OCI-M1 (cell line): ENCODE measurements at places on chromosomes 3 and 15.

- DNase-seq, result no peak
Measured at GRCh38 chr15:59792359-59792758, 103.2 kb upstream of the BNIP2 start.

DNA sequence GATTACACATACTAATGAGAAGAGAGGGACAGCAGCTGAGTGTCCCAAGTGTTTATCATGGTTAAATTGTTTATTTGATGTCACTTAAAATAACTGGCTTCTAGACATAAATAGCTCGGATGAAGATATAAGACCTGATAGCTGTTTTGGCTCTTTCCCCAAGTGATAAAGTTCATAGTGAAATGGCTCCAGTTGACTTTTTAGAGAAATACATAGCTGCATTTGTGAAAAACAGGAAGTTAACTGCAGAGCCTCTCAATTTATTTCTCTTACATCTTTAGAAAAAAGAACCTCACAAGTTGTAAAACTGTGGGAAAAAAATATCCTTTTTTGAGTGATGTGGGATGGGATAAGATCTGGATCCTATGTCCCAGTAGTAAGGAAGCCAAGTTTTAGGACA is 332.9 kb upstream of the RASGRP1 start:
- no peak for DNase-seq

DNA sequence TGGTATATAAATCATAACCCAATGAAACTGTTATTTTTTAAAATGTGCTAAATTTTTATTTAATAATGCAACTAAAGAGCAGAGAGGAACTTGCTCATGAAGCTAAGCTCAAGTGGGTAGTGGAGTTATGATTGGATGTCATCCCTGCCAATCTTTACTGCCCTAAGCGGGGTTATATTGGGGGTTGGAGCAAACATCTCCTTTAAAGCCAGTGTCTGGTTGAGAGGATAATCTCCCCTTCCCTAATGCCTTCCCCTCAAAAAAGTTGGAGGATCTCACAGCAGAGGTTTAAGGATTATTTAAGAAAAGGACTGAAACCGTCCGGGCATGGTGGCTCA is 32.1 kb upstream of the CLASP2 start:
- no peak for DNase-seq

DNA sequence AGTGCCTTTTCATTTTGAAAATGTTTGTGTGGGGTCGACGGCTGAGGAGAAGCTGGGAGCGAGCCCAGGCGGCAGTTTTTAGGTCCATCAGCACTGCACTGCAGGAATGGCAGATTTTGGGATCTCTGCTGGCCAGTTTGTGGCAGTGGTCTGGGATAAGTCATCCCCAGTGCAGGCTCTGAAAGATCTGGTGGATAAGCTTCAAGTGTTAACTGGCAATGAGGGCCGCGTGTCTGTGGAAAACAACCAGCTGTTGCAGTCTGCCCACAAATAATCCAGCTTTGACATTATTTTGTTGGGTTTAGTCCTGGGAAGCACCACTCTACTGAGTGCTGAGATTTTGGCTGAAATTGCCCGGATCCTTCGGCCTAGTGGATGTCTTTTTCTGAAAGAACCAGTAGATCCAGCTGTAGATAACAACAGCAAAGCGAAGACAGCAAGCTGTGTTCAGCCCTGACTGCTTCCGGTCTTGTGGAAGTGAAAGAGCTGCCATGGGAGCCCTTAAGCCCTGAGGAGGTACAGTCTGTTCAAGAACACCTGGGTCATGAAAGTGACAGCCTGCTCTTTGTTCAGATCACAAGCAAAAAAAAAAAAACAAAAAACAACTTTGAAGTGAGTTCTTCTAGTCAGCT is 13.1 kb upstream of the ANP32A start:
- DNase-seq, result no peak

- DNase-seq, result peak; percentile 32
Measured at GRCh38 chr3:168272343-168272985, 176.7 kb upstream of the GOLIM4 start.

GRCh38 chr3:123385001-123385401 is 63.9 kb downstream of the ADCY5 start:
- no peak for DNase-seq

GRCh38 chr3:185648396-185648795 is 62.3 kb downstream of the SENP2 start:
- DNase-seq, result no peak

- peak; percentile 88 for DNase-seq
Measured at GRCh38 chr3:120678331-120678947, 3.6 kb downstream of the HGD start.

- peak; percentile 53 for DNase-seq
Measured at GRCh38 chr3:43960448-43960840, 269.7 kb downstream of the ABHD5 start.

DNA sequence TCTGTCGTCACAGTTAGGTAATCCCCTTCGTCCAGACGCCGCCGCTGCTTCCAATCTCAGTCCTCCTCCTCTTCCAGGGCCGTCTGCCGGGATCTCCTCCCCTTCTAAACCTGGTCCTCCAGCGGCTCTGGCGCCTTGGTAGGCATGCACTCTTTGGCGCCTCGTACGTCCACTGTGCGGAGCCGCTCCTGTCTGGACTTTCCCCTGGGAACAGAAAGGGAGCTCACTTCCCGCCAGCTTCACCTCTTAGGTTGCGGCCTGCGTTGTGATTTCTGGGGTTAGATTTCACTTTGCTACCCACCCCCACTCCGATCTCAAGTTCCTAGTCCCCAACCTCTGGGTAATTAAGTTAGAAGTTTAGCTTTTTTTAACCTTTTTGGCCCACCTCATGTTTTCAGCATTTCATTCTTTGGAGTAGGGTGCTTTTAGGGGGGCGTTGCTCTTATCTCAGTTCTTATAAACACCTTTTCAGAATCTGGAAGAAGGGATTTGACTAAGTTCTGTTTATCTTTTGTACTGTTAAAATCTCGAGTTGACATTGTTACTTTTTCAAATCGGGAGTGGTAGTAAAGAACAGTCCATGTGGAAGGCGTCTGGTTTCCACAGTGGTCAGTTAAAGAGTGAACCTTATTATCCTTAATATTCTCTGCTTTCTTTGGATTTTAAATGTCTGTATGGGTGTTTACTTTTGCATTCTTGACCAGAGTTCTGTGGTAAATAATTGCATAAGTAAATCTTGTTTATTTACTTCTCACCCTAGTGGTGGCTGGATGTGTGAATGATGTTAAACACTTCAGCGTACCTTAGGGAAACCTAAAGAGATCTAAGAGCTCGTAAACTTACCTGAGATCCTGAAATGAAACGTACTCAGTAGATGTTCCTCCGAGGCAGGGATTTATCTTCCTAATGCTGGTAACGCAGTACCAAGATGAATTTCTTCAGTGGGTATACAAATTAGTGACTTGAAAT is 611 bp downstream of the CTDSPL2 start:
- peak; percentile 76 for DNase-seq

DNA sequence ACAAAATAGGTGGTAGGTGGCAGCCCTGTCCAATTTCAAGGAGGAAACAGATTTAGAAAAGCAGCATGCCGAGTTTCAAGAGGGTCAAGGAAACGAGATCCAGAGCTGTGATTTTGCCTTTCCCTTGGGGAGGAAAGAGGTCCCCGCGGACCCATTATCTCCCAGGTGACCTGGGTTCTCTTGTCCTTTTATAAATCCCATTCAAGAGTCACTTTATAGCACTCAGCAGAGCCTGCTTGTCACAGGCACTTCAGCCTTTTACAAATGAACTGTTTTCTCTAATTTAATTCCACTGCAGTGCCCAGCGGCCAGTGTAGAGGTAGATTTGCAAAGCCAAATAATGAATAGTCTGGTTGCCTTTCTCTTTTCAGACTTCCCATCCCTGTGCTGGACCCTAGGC is 99.9 kb downstream of the CD47 start:
- DNase-seq, result no peak

- DNase-seq, result no peak
Measured at GRCh38 chr15:57522148-57522547, 69.6 kb upstream of the MYZAP start.

- no peak for DNase-seq
Measured at GRCh38 chr3:40878464-40878905, 320.8 kb upstream of the CTNNB1 start.

DNA sequence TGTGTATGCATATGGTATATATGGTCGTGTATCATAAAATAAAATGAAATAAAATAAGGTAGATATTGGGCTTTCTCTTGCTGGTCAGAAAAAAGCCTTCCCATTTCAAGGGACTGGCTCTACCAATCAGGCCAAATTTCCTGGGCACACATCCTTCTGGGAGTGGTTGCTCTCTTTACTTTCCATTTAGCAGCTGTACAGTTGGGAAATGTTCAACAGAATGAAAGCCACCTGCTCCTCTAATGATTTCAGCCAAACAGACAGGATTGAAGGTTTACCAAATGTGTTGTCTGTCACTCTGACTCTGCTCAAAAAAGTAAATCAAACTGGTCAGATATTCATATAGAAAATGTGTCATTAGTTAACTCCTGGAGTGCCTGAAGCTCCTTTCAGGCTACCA is 380.4 kb downstream of the ROBO2 start:
- no peak for DNase-seq

GRCh38 chr3:16251316-16252085 is 13.2 kb downstream of the DPH3 start:
- no peak for DNase-seq

DNA sequence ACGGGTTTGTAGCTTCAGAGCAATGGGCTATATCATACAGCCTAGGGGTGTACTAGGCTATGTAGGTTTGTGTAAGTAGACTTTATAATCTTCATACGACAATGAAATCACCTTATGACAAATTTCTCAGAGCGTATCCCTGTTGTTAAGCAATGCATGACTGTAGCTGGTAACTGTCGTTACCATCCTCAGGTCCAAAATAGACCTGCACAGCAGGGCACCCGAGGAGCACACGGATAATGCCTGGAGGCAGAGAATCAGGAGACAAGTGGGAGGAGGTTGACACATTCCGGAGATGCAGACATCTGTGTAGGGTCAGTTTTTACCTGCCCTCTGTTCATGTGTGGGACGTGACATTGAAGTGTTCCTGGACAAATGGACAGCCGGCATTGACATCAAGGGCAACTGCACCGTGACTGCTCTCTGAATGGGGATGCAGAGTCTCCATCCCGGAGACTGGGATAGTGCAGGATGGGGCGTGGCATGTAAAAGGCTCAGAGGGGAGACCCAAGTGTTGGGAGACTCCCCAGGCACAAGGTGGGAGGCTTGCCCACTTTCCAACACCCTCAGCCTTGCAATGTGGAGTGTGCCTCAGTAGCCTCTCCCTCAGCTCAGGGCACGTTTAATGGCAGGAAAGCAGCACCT is 45.9 kb upstream of the PGPEP1L start:
- DNase-seq, result no peak

DNA sequence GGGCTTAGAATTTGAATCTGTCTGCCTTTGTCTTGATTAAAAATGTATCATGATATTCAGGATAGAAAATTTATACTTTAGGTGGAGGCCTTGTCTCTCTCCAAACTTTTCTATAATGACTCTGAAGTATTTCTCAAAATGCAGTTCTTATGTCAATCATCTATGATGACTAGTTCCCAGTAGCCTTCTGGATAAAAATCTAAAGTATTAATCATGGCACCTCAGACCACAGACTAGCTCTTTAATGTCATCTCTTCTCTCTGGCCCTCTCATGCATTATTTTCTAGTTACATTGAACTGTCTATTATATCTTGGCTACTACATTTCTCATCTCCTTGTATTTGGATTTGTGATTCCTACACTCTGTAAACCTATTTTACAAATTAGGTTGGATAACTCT is 96.9 kb downstream of the ZPLD1 start:
- DNase-seq, result peak; percentile 32

DNA sequence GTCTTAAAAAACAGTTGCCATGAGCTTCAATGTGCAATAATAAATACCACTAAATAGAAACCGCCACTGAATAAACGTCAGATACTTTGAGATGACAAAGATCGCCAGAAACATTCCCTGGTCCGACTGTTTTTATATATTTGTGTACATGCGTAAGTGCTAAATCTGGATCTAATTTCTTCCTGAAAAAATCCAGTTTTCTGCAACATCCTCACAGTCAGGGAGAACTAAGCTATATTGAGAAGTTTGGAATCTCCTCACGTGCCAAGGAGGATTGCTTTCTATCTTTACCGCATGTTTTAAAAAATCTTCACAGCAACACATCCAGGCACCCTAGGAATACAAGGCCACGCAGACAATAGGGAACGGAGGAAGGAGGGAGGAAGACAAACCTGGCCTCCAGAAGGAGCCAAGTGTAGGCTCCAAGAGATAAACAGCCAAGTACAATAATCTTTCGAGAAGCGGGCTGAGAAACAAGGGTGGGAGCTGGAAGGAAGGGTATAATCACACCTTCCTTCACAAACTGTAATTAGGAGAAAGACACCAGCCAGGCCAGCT is 5.7 kb downstream of the VGLL4 start:
- no peak for DNase-seq

DNA sequence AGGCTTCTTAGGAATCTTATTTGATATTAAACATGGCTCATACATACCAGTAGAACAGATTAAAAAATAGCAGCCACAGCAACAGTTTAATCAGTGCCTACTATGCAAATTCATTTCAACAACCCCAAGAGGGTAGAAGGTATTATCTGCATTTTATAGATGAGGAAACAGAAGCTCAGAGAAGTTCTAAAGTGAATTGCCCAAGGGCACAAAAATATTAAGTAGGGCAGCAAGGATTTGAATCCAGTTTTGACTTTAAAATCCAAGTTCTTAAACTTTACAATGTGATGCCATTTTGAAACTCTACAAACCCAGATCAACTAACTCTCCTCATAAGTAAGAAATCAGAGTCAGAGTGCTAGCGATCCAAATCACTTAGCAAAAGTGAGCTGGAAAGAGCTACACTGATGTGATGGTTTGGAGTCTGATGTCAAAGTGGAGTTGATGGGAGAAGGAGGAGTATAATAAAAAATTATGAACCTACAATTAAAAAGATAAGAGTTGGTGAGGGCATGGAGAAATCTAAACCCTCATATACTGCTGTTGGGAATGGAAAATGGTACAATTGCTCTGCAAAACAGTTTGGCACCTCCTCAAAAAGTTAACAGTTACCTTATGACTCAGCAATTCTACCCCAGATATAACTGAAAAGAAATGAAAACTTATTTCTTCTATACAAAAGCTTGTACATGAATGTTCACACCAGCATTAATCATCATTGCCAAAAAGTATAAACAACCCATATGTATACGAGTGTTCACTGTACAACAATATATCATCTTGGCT is 51.0 kb upstream of the PLXND1 start:
- DNase-seq, result peak; percentile 27

GRCh38 chr3:64399205-64399800 is 174.0 kb upstream of the PRICKLE2 start:
- DNase-seq, result peak; percentile 38

DNA sequence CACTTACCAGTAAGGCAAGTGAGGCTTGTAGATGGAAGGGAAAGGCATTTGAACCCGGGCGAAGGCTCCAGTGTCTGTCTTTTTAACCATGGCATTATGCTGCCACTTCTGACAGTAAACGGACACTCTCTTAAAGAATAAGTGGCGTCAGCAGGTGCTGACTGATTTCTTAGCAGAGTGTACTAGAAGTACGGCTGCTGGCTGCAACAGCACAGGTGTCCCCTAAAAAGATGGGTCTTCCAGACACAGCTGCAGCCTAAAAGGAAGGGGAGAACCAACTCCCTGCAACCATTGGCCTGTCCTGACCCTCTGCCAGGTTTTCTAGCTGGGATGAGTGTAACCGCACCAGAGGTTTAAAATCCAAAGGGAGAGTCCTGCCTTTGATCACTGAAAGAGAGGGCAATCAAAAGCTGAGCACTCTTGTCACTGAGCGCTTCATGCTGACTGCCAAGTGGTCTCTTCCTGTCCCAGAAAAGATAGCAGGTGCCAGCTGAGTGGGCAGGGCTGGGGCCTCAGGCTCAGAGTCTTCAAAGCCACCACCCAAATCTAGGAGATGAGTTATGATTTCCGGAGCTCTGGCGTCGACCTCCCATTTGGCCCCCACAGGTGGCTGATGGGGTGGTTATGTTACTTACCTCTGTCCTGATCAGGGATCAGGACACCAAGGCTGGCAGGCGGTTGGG is 255.8 kb downstream of the SLCO3A1 start:
- no peak for DNase-seq
